ENCODE measurements at places on chromosomes 3 and 15.

DNA sequence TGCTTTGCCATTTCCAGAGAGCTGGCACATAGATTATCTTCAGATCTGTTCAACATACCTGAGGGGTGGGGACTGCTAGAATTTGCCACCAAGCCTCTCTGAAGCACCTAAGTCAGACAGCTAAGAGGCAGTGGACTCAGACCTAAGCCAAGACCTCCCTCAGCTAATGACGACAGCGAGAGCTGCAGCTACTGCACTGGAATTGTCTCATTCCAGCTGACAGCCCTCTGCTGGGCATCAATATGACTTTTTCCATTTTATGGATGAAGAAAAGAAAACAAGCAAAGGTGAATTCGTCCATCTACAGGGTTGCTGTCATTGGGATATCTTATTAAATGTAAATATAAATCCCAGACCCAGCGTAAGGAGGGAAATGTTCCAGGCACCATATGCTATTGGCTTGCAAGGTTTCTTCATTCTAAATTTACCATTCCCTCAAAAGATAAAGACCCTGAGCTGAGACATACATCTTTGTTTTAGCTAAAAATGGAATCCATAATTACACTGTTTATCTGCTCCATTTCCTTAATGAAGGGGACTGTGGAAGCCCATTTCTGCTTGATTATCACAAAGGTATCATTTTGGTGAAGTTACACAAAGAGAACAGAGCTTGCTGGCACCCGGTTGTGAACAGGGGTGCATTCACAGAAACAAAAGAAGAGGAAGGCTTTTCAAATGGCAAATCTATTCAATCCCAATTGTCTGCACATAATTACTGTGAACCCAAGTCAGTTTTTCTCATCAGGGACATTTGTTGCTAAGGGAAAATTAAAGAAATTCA is 85.5 kb upstream of the LRTM1 start:
- DNase-seq = no peak

- no peak for DNase-seq
These were observed 188.2 kb downstream of the ATP10A start for GRCh38 chr15:25674913-25675312.

DNA sequence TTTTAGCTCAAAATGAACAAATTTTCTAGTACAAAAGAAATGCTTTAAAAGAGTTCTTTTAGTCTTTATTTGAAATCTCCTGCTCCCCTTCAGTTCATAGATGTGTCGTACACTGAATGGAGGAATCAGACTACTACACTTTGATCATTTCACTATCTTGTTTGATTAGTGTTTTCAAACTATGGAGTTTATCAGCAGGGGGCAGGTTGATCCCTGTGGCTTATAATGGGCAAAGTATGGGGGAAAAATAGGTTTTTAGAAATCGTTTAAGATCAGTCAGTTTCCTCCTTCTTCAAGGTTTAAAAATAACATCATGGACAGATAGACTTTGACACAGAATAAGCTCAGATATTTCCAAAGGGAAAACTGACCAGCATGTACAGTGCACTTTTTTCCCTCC is 701.7 kb downstream of the CADM2 start:
- DNase-seq = no peak

- no peak for DNase-seq
These were observed 36.0 kb upstream of the TIMP4 start for GRCh38 chr3:12194669-12195161.

DNA sequence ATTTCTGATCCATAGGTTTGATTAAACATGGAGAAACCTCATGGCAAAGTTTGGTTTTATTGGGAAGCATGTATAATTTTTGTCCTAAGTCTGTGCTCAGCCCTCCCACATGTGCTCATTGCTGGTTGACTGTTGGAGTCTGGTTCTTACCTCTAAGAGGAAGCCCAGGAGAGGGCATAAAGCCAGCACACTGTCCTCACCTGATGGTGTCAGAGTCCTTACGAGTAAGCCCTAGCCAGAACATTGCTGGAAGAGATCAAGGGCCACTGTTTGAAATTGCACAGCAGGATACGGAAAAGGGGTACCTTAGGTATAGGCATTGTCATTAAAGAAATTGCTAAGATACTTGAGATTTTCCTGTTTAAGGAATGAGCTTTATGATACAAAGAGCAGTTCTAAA is 21.3 kb downstream of the MLH1 start:
- no peak for DNase-seq

DNA sequence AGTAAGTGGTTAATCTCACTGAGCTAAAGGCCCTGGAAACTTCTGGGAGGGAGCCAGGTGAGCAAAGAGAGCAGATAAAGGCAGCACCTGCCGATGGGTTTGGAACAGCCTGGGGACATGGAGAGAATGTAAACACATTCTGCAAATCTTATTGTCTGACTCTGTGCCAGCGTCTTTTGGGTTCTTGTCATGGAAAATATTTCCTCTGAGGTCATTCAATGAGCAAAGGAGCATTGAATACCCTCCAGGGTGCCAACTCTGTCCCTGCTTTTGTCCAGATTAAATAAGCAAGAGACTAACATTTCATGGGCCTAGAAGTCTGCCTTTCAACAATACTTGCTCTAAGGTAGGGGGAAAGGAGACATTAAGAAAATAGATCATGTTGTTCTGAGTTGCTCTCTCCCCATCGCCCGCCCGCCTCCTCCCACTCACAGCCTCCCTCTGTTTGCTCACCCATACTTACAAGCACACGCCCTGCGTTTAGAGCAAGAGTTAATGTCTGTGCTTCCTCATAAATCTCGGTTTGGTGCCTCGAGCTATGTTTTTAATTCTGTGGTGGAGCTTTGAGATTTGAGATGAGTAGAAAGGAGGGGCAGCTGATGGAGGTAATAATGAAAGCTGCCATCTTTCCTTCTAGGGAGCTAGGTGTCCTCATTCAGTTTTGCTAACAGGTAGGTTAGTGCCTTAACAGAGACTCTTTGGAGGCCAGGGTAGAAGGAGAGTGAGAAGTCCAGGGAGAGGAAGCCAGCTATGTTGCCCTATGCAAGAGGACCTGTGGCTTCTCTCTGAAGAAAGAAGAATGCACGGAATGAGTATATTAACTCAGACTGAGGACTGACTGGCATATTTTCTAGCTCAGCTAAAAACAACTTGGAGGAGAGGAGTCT is 132.9 kb downstream of the TPRG1 start:
- DNase-seq = no peak

DNA sequence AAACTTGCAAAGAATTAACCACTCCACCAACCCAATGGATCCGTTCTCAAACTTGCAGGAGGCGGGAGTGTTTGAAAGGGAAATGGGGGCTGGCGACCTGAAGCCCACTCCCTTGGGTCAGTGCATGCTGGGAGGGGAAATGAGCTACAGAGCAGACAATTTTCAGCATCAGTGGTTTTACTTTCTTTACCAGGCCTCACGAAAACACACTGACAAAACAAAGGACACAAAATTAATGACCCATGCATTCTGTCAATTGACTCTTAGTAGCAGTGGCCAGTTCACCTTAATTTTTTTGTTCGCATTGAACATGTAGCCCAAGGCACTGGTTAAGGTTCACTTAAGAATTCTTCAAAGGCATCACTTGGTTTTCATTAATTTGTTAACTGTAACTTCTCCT is 413.5 kb downstream of the MECOM start:
- no peak for DNase-seq

GRCh38 chr15:80503319-80503952 is 99.3 kb downstream of the ARNT2 start:
- DNase-seq = no peak

DNA sequence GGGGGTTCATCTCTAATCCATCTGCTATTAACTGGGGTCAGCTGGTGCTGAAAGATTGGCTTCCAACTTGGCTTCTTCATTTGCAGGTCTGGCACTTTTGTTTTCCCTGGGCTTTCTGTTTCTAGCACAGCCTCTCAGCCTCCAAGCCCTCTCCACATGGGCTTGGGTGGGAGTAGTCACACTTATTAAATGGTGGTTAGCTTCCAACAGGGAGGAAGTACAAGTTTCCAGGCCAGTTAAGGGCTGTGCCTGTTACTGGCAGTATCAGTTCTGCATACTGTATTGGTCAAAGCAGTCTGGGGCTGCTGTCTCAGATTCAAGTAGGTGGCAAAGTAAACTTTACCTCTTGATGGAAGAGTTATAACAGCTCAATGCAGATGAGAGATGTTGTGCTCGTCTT is 627.1 kb upstream of the CCDC54 start:
- DNase-seq = no peak

- no peak for DNase-seq
These were observed 931.2 kb downstream of the MCTP2 start for GRCh38 chr15:95162531-95162930.

DNA sequence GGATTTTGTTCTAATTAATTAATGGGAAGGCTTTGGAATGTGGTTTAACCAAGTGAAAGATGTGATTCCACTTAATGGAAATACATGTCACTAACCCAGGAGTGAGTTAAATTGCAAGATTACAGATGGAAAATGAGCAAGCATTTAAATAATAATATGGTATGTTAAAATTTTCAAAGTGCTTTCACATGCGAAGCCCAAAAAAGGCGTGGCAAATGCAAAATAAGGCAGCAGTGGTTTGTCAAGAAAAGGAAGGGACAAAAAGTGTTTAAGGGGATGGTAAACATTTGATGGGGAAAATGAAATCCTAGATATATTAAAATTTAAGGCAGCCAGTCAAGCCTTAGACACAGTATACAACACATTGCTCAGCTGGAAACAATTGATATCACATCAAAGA is 2.9 kb downstream of the TICRR start:
- DNase-seq = no peak

DNA sequence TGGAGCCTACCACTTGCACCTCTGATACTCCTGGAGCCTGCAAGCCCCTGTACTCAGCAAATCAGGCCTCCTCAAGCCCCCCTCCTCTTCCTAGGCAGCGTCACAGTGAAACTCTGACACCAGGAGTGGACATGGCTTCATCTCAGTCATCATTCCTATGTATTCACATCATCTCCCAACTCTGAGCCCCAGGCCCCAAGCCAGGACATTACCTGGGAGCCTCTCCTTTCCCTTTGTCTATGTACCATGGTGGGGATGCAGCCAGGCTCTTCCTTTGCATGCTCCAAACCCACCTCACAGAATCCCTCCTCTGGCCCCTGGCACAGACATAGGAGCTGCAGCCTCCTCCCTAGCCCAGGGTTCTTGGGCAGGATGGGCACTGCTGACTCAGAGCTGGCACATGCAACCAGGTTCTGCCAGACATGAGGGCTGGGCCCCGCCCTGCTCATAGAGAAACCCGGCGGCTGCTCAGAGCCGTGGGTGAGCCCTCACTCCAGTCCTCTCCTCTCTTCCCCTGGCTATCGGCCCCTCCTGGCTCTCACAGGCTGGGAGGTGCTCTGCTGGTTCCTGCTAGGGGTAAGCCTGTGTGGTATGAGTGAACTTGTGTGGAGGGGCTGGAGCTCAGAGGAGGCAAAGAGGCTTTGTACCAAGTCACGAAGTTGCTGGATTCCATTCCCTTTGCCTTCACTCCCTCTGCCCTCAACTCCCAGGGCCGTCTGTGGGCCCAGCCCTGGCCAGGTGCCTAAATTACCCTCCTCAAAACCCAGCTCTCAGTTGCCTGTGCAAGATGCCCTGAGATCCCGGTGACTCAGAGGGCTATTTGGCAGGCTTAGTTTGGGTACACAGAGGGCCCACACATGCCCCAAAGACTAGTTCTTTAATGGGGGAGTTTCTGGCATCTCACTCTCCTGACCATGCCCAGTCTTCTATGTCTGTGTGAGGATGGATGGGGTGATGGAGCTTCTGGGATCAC is 1.9 kb upstream of the PLCD1 start:
- DNase-seq = no peak

GRCh38 chr15:86082619-86083380 is 3.1 kb downstream of the AGBL1 start:
- DNase-seq = no peak

DNA sequence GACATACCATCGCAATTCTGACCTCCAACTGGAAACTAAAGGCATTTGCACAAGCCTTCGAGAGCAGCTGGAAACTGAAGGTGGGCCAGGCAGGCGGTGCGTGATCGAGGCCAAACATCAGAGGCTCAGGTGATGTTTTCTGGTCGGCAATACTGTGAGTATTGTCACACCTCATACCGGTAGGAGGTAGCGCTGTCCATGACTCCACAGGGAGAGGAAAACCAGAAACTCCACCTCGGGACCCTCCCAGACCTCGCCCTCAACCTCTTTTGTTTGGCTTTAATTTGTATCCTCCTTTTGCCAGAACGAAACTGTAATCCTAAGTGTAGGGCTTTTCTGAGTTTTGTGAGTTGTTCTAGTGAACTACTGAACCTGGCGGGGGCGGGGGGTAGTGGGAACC is 43.6 kb downstream of the LDHAL6B start:
- DNase-seq = no peak

- DNase-seq = no peak
These were observed 15.8 kb upstream of the ALAS1 start for GRCh38 chr3:52182196-52182595.

DNA sequence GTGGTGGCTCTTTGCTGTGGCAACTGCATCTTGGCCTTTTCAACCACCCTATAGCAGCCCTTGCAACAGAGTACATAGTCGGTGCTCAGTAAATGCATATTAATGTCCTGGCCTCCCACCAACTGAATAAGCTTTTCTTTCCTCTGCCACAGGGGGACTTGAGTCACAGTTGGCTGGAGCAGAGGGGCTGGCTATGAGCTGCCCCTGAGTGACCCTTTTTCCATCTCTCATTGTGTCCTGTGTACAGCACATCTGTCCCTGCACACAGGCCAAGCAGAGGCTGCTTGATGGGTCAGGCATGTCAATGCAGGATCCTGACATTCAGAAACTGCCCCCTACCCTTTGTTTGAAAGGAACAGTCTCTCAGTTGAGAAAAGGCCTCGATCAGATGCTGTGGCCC is 22.4 kb downstream of the SPSB4 start:
- no peak for DNase-seq

GRCh38 chr3:139032326-139033002 is 11.7 kb upstream of the PRR23B start:
- DNase-seq = no peak

DNA sequence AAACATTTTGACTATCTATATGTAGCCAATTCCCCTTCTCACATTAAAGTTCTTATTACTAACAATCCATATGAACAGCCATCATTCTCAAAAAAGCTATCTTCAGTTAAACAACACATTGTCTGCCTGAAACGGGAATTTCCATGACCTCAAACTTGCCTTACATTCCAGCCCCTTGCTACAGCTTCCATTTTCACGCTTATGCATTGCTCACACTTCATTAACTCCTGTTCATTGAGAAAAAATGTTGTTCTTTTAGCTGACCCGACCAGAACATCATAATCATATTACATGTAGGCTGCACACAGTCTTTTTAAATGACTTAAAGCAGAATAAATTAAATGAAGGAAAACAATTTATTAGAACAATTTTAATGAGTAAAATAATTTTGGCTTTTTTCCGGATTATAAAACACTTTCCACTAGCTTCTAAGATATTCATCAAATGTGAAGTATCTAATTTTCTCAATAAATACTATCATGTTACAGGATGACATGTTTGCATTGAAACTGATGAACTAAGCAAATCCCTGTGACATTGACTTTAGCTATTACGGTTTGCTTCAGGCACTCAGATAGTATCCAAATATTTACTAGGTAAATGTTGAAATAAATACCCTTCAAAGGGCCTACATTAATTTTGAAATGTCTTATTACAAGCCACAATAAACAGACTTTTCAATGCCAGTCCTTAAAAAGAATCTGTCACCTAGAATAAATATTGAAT is 49.9 kb downstream of the P3H2 start:
- DNase-seq = no peak

- DNase-seq = no peak
These were observed 55.4 kb downstream of the MAGEF1 start for GRCh38 chr3:184656458-184656828.
